ENCODE measurements at places on chromosomes 7 and 10.

- DNase-seq: no peak
Measured at GRCh38 chr10:3666525-3667302, 118.3 kb downstream of the KLF6 start.

GRCh38 chr7:39811161-39811614, 138.9 kb upstream of the CDK13 start:
- DNase-seq: no peak

DNA sequence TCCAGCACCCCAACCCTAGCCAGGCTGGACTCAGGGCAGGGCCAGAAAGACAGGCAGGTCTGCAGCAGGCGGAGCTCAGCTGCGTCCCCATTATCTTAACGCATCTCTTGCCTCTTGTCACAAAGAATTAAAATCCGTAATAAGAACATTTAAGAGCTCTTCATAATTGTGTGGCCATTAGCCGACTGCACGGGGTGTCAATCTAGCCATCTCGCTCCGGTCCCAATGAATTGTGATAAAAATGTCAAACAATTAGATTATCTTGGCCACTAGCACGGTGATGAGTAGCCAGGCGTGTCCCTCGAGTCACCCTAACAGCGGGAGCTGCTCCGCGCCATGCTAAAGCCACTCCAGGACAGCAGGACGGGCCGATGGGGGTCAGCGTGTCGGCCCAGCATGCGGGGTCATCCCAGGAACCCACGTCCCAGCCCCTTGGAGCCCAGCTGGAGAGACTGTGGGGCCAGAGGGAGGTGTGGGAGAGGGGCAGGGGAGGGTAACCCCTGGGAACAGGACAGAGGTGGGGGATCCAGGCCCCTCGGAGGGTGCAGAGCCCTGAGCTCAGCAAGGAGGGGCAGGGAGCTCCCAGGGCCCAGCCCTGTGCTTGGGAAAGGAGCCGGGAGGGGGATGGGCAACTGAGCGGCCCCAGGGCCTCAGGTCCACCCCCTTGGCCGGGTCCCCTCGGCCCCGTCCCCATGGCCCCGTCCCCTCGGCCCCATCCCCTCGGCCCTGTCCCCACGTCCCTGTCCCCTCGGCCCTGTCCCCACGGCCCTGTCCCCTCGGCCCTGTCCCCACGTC, 17.7 kb upstream of the NKX6-2 start:
- DNase-seq: no peak

DNA sequence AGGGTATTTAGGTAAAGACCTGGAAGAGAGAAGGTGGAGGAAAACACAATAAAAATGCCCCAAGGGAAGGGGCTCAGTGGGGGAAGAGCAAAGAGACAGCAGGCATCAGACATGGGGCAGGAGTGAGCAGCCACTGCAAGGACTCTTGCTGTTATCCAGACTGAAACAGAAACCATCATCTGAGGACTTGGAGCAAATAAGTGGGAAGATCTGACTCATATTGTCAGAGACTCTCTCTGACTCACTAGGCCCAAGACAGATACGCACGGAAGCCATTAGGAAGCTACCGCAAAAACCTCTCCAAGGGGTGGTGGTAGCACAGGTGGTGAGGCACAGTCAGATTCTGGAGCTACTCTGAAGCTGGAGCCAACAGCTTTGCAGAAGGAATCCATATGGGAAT, 110.7 kb downstream of the RNF32 start:
- DNase-seq: no peak

GRCh38 chr10:125133696-125134482, 26.5 kb downstream of the CTBP2 start:
- no peak for DNase-seq

GRCh38 chr7:127620406-127621233, 2.7 kb upstream of the PAX4 start:
- no peak for DNase-seq

DNA sequence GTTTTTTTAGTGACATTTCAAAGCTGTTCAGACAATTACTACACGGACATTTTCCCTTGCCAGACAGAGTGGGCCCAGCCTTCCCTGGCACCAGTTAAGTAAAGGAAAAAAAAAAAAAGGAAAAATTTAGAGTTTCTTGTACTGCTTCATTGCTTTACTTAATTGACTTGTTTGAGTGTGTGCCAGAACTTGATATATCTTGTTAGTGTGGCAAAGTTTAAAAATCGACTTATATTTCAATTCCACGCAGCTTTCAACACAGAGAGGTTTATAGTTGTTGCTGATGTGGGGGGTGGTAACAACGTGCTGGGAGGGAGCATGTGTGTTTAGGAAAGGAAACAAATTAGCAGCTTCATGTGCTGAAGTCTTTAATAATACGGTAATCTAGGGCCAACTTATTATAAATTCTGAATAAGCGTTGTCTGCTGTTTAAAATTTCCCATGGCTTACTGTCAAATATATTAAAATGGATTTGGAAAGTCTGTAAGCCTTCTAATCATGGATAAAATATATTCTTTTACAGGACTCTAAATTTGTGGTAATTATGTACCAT, 1104.6 kb downstream of the SORCS3 start:
- no peak for DNase-seq

- DNase-seq: no peak
Measured at GRCh38 chr10:86526606-86527005, 5.0 kb upstream of the WAPL start.

DNA sequence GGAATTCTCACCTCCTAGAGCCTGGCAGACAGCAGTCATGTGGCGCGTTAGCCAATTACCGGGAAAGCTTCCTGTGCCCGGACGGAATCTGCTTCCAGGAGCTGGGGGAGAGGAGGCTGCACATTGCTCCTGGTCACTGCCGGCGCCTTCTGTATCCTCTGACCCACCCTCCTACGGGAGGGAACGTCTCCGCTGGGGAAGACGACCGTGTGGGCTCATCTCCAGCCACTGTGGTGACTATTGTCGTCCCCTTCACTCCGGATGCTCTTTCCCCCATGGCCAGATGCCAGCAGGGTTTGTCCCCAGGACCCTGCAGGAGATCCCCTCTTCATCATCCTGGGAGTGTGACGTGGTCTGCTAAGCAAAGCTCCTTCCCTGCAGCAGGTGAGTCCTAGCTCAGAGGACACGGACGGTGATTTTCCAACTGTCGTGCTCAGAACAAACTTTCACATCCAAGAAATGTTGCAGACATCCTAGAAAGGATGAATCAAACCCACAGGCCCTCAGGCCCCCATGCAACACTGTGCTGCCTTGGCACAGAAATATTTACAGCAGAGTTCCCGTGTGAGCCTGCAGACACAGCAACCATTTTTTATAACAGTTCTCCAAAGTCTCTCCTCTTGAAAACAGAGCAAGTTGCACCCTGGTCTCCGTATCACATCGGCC, 29.6 kb upstream of the FAM20C start:
- no peak for DNase-seq

- no peak for DNase-seq
Measured at GRCh38 chr10:13994932-13995331, 335.8 kb downstream of the FRMD4A start.

DNA sequence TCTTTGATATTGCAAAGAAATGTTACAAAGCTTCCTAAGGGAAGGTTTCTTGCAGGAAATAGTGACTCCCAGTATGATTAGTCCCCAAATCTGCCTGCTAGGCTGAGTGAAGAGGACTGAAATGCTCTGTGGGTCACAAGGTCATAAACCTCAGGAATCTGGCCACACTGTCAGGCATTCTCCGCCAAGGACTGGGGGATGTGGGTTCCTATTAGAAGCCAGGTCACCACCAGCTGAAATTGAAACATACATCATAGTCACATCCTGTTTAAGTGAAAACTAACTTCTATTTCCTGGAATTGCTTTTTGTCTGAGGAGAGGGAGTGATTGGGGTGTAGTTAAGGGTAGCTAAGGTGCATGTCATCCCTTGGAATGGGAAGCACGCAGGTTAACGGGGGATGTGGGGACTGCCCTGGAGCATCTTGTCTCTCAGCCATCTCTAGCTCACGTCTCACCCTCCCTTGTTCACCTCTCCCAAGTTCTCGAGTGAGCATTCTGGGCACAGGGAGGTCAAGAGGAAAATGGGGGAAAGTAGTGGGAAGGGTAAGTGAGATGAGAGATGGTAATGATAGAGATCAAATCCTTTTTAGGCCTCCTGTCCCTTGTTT, 12.0 kb upstream of the GSAP start:
- DNase-seq: no peak

GRCh38 chr7:37289367-37289766, 159.3 kb downstream of the ELMO1 start:
- DNase-seq: no peak

- DNase-seq: no peak
Measured at GRCh38 chr10:88791924-88792323, 10.6 kb upstream of the LIPM start.

GRCh38 chr10:116857156-116857555, 7.9 kb downstream of the ENO4 start:
- no peak for DNase-seq

Data from cortex of kidney (tissue), 1 donor.